ENCODE measurements at places on chromosomes 11 and 22.
A peak's percentile ranks its signal among the peaks of the same experiment; 100 is the strongest.

GRCh38 chr11:45278714-45279113 is 7.4 kb downstream of the SYT13 start:
- no peak for DNase-seq

DNA sequence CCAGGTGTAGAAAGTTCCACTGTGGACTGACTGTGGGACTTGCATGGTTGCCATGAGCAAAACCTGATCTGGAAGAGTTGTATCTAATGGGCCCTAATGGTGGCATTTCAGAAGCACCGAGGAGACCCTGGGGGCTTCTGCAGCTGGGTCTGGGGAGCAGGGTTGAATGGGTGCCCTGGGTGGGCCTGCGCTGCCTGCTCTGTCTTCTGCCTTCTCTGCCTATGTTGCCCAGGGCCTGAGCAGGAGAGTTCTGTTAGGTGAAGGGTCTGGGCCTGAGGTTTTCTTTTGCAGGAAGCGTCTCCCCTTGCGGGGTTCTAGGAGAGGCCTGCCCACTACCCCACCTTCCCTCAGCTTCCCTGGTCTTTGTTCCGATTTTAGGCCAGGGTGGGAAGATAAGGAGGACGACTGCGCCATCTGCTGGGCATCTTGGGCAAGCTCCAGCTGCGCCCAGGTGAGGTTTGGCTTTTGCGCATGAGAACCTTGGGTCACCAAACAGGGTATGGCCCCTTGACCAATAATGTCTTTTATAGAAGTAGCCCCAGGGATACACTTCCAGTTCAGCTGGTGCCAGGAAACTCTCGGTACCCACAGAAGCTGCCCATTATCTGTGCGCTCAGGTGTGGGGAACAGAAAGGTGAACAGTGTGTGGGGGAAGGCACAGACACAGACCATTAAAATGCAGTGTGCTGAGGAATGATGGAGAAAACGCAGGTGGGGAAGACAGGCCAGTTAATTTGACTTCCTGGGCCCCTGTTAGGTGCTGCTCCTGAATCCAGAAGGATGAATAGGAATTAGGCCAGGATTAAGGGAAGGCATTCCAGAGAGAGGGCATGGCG is 23.2 kb downstream of the COMMD9 start:
- DNase-seq = peak; percentile 40

DNA sequence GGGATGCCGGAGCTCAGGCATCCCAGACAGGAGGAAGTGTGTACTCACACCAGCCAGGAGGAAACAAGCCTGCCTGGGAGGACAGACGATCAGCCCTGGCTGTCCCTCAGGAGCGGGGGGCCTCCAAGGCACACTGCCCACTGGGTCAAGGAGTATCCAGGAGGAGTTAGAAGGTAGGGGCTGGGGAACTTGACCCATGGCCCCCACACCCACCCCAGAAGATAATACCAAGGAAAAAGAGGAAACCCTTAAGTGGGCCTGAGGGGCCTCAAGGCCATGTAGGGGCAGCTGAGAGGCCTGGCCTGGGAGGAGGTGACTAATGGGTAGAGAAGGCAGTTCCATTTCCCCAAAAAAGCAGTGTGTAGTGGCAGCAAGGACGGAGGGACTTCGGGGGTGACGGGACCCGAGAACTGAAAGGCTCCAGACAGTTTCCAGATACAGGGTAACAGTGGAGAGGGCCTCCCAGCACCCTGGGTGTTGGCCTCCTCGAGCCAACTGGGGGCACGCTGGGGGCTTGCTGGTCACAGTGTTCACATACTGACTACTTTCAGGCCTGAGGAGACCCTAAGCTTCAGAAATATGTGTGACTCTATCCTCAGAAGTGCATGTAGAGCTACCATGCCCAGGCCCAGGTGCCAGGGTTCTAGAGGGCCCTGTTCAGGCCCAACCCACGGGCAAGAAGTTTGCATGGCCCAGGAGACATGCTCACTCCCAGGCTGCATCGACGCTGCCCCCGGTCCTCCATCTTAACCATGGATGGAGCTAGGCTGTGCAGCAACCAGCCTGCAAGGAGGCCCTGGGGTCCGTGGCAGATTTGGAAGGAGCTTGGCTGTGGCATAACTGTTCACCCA is 75.7 kb upstream of the PITPNB start:
- no peak for DNase-seq

- no peak for DNase-seq
These were observed 31.8 kb upstream of the GUCY1A2 start for GRCh38 chr11:107050121-107050520.

DNA sequence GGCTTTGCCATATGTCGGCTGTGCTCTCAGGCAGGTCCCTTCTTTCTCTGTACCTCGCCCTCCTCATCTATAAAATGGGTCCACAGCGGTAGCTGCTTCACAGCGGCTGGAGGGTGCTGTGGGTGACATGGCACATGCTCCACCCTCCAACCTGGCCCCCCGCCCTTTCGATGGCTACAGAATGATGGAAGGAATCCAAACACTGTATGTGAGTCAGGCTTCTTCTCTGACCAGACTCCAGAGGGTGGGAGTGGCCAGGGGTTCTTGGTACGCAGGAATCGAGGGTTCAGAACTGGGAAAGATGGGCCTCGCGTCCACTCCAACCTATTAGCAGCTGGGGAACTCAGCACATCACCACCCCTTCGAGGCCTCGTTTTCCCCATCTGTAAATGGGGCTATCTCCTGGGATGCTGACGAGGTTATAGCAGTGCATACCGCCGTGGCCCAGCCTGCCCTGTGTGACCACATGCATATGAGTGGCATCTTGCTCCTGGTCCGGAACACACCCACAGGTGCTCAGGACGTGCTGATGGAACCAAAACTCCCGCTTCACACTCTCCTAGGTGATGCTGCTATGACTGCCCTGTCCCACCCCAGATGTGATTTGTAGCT is 26.4 kb downstream of the MN1 start:
- no peak for DNase-seq

DNA sequence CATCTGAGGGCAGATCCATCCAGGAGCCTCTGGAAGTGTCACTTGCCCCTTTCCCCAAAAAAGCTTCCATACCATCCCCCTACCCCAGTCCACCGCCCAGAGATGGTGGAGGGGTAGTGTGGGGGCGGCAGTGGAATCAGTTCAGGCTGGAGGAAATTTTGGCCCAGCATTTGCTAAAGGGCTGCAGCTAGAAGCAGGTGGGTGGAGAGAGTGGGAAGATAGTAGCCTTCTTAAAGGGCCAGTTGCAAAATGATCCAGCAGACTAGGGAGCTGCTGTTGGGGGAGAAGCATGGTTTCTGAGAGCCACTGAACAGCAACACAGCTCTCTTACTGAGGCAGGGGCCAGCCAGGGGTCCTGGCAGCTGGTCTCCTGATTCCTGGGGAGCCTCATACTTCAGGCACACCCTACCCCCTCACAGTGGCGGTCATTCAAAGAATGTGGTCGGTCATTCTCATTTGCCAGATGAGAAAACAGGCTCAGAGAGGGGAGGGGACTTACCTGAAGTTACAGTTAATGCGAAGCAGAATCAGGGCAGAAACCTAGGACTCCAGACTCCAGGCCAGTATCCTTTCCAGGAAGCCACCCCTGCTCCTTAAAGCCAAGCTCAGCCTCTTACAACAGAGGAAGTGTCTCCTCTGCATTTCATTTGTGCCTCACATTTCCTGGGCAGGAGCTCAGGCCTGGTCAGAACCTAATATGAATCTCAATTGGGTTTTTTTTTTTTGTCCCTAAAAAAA is 5.4 kb downstream of the SEC14L2 start:
- DNase-seq = no peak

GRCh38 chr11:65150509-65151299 is 16.4 kb upstream of the SYVN1 start:
- no peak for DNase-seq

- DNase-seq = no peak
These were observed 44.4 kb upstream of the KCNQ1OT1 start for GRCh38 chr11:2744166-2744565.

DNA sequence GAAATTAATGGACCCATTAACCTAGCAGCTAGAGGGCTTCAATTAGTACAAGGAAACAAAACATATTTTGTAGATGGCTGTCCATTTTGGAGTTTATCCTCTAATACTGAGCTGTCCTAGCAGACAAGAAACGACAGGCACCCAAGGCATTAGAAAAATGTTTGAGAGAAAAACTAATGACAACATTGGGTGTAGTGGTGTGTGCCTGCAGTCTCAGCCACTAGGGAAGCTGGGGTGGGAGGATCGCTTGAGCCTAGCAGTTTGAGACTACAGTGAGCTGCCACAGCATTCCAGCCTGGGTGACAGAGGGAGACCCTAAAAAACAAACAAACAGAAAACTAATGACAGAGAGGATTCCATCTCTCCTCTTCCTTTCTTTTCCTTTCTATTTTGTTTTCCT is 1.5 kb downstream of the A4GALT start:
- DNase-seq = no peak

GRCh38 chr11:36376009-36376887 is 80.2 kb downstream of the PRR5L start:
- no peak for DNase-seq

- no peak for DNase-seq
These were observed 10.3 kb upstream of the CDON start for GRCh38 chr11:126072801-126073594.

DNA sequence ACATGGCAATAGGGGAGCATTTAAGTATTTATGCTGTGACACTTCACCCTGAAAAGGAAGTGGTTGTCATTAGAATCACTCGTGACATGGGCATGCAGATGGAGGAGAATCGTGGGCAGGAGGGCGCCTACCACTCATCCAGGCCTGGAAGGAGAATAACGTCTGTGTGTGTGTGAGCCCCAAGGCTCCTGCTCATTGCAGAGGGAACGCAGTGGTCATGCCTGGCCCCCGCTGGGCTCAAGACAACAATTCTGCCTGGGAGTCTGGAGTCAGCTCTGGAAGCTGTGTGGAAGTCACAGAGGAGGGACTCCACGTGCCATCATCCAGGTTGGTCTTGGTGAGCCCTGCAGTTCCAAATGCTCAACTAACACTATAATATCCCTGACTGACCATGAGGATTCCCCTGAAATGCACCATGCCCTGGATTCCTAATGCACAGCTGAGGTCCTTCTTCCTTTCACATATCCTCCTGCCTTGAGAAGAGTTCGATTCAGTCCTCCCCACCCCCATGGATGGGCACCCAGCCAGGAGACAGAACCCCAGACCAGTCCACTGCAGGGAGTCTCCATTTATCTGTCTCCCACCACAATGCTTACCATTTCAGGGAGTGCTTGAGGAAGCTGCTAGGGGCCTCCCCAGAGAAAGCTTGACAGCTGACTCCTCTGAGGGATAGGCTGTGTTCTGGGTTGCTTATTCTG is 446.9 kb upstream of the B3GAT1 start:
- no peak for DNase-seq

DNA sequence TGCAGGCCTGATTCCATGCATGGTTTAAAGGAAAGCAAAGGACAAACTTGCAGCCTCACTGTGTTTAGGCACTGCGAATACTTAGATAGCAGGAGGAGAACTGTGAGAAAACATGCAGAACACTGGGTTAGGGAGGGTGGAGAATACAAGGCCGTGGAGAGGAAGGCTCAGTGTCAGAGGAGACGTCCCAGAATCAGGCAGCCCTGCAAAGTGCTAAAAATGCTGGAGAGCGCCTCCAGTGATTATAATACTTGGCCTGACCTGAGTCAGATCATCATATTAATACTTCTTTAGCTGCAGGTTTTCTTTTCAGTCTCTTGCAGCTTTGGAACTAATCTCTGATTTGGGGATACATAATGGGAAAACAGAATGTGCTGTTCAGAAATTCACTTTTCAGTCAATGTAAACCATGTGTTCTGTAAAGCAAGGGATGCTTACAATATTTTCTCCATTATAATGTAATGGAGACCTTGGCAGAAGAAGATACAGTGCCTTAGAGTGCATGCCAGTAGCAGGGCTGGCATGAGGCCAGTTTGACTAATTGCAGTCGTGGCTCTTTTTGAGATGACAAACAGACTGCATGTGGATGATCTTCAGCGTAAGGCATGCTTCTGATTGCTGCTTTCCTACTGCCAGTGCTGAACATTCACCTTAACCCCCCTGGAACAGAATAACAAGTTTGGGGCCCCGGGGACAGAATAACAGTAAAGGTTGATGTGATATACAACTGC is 16.8 kb downstream of the EXT2 start:
- DNase-seq = no peak

- DNase-seq = no peak
These were observed 55.9 kb upstream of the KIRREL3 start for GRCh38 chr11:127056338-127056971.

- no peak for DNase-seq
These were observed 56.3 kb downstream of the KREMEN1 start for GRCh38 chr22:29128891-29129807.

DNA sequence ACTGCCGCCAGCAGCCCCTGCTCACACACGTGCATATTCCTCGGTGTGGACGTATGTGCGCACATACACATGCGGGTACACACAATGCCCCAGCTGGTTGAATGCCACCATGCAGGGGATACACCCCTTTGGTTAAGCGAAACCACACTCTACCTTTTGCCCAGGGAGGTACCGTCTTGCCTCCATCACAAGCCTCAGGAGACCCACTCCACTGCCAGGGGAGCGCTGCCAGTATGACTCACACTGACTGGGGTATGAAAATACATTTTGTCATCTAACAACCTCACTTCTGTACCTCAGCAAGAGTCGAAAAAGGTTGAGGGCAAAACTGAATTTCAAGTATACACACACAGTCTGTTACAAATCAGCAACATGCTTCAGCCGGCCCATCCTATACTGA is 39.4 kb downstream of the TMEM45B start:
- DNase-seq = no peak

DNA sequence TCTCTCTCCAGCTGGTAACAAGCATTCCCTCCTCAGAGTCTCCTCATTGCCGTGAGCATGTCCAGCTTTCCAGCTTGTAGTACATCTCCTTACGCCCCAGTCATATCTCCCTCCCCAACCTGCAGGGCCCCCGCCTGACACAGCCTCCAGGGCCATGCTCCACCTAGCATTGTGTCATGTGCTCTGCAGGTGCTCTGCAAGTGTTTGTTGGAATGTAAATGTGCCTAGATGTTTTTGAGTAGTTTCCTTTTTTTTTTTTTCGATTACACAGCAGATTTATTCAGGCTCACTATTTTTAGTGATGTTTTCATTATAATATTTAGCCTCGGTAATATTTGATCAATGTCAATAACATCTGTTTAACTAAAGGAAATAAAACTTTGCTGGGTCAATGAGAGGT is 82.5 kb downstream of the NCAM1 start:
- no peak for DNase-seq

DNA sequence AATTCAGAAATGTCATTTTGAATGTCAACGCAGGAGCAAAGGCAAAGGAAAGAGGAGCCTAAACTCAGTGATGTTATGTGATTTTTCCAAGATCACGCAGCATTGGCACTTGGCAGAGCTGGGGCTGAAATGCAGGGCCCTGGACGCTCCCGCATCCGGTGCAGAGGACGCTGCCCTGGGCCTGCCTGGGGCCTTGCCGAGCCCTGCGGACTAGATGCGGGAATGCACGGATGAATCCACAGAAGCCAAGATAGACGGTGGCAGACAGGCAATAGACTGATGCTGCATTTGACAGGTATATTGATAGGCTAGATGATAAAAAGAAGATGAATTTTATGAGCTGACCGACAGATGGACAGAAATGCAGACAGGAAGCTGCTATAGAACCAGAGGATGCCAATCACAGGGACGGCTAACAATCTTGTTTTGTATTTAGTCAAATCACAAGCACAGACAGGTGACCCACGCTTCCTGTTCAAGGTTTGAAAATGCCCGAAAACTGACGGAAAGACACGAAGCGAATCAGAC is 696 bp upstream of the MARK2 start:
- DNase-seq = no peak

Measured in stimulated activated CD4-positive, alpha-beta T cell treated with anti-CD3 and anti-CD28 coated beads, Interleukin-15, amount 100 ng/mL, for 1 hour (primary cell).